CD4-positive, alpha-beta T cell treated with Interleukin-4 for 1 hour (primary cell): ENCODE measurements at places on chromosomes 11 and 22.

DNA sequence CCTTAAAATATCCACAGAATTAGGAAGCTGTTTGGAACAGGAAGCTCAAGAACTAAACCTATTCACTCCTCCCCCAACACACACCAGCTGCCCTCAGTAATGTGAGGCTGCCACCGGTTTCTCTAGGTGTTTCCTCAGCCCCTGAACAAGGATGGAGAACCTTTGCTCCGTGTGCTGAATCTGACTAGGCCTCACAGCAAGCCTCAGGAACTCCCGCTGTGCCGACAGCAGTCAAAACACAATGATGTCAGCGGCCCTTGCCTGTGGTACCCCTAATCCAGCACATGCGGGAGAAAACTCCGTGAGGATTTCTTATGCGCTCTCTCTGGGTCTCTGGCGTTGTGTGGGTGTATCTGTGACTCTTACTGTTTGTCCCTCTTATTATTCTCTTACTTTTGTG is 153.3 kb downstream of the EFCAB6 start:
- no peak for DNase-seq

- DNase-seq, result no peak
Observed at GRCh38 chr11:57453543-57454177, 6.7 kb upstream of the RTN4RL2 start.

DNA sequence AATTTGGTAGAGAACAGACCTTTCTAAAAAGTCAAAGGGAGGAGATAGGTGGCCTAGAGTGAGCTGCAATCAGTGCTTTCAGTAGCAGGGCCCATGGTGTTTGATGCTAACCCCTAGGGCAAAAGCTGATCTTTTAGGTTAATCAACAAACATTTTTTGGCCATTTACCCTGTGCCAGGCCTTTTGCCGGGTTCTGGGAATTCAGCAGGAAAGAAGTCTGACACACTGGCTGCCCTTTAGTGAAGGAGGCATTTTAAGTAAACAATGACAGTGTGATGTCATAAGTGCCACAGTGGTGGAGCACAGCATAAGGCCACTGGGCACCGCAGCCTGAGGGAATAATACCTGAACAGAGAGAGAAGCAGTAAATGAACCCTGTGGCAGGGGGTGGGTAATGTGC is 29.0 kb downstream of the C22orf31 start:
- DNase-seq, result no peak

GRCh38 chr22:34592123-34592740 is 473.7 kb upstream of the ISX start:
- DNase-seq, result no peak

DNA sequence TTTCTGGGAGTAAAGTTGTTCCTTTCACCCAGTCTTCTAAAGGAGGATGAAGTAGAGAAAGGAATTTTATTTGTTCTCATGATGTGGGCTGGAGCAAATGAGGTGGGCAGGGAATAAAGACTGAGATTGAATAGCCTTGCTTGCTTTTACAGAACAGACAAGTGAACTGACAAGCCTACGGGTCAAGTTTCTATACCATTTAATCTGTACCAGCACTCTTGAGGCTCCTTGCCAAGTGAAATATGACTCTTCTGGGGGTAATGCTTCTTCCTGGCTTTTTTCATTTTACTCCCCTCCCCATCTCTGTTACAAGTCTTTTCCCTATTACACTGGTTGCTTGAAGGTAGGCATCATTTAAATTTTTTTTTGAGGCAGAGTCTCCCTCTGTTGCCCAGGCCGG is 54.8 kb downstream of the CSTPP1 start:
- no peak for DNase-seq

- DNase-seq, result peak; percentile 28
Observed at GRCh38 chr22:46612904-46613605, 7.1 kb upstream of the GRAMD4 start.

GRCh38 chr11:71931245-71931602 is 2.4 kb downstream of the RNF121 start:
- DNase-seq, result no peak

DNA sequence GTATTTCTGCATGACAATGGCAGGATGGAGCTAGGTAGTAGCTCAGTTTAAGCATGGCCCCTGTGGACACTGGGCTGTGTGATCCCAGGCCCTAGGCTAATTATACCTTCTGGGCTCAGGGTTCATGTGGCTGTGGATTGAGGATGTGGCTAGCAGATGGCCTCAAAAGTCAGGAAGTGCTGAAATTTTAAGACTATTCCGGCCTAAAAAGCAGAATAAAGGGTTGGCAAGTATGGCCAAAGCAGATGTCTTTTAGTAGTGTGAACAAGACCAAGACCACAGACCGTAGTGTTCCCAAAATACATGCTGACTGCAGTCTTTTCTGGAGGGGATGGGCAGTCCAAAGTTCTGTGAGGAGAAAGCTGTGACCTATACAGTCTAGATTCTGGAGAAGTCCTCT is 115.7 kb upstream of the RAG2 start:
- DNase-seq, result no peak

DNA sequence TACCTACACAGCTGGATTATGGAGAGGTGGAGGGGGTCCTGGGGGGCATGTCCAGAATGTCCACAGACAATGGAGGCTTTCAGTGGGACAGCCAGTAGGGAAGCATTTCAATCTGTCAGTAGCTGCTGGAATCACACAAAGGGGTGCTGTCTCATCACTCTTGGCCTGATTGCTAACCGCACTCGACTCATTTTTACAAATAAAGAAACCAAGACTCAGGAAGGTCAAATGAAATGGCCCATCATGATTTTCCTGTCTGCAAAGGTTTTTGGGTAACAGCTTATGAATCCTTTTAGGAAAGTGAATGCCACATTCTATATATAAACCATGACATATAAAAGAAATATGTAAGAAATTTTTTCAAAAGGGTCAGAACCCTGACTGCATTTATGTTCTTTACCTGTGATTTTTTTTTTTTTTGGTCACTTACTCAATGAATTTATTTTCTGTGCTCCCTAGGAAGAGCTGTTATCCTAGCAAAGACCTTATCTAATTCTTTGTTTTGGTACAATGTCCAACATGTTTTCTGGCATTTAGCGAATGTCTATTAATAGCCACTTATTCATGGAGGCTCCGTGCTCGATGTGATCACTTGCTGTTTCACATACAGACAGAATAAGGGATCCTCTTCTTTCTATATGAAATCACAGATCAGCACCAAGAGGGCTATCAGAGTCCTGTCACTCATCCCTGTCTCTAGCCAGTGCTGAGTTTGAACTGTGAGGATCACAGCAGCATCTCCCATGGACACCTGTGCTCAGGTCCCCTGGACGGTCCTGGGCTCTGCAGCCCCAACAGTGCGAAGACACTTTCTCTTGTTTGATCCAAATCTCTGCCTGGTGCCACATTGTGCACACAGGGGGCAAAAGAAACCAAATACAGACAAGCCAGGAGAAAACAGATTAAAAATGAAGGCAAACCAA is 979.7 kb downstream of the NTM start:
- DNase-seq, result no peak

- no peak for DNase-seq
Observed at GRCh38 chr11:116459185-116460045, 313.4 kb downstream of the BUD13 start.

DNA sequence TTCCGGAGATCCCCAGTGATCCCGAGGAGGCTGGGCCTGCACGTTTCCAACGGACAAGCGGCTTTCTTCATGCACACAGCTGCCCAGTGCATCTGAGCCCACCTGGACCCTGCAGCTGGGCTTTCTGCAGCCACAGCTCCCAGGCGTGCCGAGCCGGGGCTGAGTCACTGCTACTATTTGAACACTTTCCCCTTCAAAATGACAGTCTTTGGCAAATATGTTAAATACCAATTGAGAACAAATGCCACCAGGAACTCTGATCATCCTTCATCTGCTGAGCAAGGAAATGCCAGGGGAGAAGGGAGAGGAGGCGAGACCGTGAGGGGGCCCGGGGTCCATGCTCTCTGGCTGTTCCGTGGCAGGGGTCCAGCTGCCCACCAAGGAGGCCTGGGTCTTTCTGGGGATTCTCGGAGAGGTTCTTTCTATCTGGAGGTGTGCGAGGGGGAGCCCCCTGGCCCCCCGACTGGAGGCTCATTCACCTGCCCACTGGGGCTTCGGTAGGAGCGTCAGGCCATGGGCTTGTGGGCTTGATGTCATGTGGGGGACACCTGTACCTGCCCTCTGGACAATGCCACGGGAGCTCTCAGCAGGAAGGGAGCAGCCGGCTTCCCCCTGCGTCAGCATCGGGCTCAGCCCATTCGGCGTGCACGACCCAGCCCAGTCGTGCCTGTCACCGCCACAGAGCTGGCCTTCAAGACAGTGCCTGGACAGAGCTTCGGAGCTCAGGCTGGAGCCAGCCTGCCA is 159.6 kb downstream of the CTTN start:
- DNase-seq, result no peak

DNA sequence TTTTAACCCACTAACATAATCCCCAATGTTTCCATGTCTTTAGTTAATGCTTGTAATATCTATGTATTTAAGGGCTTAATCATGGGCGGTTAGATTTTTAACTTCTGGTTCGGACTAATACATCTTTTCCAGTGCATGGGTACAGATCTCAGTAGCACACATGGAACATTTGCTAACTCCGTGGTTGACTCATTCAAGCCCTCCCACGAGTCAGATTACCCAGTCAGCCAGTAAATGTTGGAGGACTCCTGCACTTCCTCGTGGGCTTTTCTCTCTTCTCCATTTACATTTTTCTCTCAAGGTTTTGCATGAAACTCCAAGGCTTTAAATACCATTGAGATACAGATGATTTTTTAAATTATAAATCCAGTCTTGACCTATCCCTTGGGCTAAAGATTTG is 313.9 kb downstream of the ST3GAL4 start:
- no peak for DNase-seq

DNA sequence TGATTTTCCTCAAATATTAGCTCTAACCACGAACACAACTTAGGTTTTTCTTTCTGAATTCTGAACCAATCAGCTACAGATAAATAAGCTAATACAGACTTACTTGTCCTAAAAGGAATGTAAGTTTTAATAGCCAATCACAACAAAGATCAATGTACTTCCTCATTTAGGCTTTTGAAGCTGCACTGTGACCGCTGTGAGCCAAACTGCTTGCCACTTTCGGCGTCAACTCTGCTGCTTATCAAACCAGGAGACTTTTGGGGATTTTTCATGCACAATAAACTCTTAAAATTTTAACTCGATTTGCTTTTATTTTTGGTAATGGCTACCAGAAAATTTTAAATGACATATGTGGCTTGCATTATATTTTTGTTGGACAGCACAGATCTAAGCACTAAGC is 92.5 kb downstream of the TMPRSS5 start:
- DNase-seq, result no peak

GRCh38 chr11:69642549-69642912 is 1.6 kb downstream of the CCND1 start:
- DNase-seq, result peak; percentile 46

GRCh38 chr11:111510311-111510710 is 1.9 kb downstream of the BTG4 start:
- no peak for DNase-seq

DNA sequence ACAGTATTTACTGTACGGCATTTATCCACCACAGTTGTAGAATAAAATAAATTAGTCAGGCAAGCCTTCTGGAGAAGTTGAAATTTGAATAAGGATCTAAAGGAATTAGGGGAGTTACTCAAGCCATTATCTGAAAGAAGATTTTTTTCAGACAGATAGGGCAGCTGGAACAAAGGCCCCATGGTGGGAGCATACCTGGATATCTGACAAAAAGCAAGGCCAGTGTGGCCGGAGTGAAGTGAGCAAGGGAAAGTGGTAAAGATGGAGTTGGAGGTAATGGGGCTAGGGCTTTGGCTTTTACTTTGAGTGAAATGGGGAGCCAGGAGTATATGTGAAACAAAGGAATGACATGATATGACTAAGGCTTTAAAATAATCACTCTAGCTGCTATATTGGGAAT is 45.7 kb upstream of the PSMA1 start:
- DNase-seq, result no peak
